CD4-positive, alpha-beta T cell treated with Interleukin-17A for 1 hour (primary cell): ENCODE measurements at places on chromosomes 7 and 10.
A peak's percentile ranks its signal among the peaks of the same experiment; 100 is the strongest.

DNA sequence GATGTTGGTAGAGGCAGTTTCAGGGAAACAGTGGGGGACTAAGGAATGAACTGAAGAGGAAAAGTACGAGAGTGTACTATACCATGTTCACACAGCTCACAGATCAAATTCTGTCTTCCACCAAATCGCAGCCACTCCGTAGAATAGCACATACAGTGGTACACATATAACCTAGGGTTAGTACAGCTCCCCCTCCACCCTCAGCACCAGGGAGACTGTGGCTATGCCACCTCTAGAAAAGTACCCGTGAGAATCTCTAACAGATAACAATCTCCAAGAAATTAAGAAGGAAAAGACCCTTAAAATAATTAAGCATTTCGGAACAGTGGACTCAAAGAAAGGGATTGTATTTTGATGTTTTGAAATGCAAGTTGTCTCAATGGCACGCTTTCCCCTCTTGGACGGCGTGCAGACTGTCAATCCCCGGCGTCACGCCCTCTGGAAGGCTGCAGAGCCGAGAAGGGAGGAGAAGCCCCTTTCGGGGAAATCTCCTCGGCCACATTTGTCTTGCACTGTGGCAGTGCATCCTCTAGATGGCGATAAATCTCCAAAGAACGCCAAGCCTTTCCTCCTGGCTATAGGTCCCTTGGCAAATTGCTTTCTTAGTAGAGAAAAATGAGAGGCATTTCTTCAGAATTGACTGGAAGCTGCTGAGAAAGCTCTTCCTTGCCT, 345.0 kb downstream of the REEP3 start:
- peak; percentile 40 for DNase-seq

- DNase-seq: no peak
Measured at GRCh38 chr7:91462316-91462715, 198.1 kb downstream of the FZD1 start.

DNA sequence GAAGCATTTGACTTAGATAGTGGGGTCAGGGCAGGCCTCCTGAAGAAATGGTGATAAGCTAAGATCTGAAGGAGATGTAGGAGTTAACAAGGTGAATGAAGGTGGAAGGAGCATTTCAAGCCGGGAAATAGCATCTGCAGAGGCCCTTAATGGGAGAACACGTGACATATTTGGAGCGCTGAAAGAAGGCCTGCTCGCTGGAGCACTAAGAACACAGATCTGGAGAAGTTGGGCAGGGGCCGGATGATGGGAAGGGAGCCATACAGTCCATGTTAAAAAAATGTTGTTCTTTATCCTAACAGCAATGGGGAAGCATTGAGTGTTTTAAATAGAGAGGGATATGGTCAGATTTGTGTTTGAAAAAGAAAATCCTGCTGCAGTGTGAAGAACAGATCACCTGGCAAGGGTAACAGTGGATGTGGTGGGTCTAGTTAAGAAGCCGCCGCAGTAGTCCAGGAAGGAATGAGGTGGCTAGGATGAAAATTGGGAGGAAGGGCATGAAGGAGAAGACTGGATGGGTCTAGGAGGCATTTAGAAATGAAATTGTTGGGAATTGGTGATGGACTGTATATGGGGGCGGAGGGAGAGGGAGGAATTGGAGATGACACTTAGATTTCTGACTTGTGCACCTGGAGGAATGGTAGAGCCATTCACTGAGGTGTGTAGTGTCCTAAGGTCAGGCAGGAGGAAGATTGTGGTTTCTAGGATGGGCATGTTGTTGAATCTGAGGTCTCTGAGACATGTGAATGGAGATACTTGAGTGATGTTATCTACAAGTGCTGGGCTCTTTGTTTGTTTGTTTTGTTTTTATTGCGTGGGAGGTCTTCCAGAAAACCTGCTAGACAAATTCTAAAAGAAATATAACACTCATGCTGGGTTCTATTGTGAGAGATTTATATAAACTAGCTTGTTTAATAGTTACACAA, 58.4 kb downstream of the MET start:
- no peak for DNase-seq

- no peak for DNase-seq
Measured at GRCh38 chr10:132306343-132306685, 1.4 kb downstream of the STK32C start.

- DNase-seq: peak; percentile 97
Measured at GRCh38 chr7:100271716-100272537, 35.6 kb upstream of the SPDYE3 start.

GRCh38 chr7:107937531-107937930, 46.5 kb downstream of the DLD start:
- no peak for DNase-seq

DNA sequence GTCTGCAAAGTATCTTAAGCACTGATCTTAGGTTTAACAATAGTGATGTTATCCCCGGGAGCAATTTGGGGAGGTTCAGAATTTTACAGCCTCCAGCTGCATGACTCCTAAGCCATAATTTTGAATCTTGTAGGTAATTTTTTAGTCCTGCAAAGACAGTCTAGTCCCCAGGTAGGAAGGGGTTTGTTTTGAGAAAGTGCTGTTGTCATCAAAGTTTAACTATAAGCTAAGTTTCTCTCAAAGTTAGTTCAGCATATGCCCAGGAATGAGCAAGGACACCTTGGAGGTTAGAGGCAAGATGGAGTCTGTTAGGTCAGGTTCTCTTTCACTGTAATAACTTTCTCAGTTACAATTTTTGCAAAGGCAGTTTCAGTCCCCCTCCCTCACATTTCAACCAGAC, 79.0 kb upstream of the LRGUK start:
- DNase-seq: no peak

GRCh38 chr7:17168416-17168815, 130.0 kb upstream of the AHR start:
- no peak for DNase-seq

GRCh38 chr10:9291081-9291480, 1236.6 kb downstream of the GATA3 start:
- no peak for DNase-seq

GRCh38 chr7:93897680-93898079, 7.1 kb upstream of the TFPI2 start:
- no peak for DNase-seq

DNA sequence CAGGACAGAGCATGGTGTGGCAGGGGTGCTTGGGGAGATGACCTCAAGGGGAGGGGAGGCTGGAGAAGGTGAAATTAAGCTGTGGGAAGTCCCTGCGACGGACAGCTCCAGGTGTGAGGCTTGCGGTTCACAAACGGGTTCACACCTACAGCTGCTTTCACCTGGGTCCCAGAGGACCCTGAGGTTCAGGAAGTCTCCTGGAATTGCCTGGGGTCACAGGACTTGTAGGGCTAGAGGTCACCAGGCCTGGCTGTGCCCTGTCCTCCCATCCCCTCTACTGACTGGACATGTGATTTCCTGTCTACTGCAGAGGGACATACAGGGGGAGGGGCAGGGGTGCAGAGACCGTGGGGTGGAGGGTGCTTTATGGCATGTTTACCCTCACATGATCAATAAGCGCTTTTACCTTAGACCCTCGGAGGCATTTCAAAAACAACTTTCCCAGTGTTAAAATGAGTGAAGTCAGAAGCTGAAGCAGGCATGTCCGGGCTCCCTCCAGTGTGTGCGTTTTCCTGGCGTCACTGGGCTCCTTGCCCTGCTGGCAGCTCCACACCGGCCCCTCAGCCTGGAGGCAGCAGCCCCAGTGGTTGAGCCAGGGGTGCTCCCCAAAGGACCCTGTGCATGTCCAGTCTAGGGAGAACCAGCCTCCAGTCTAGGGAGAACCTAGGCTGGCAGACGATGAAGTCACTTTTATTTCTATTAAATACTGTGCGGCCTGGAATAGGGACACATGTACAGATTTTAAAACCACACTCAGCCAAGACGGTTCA, 66.6 kb upstream of the IGFBP3 start:
- no peak for DNase-seq

GRCh38 chr10:32149252-32149955, 93.2 kb upstream of the KIF5B start:
- no peak for DNase-seq

DNA sequence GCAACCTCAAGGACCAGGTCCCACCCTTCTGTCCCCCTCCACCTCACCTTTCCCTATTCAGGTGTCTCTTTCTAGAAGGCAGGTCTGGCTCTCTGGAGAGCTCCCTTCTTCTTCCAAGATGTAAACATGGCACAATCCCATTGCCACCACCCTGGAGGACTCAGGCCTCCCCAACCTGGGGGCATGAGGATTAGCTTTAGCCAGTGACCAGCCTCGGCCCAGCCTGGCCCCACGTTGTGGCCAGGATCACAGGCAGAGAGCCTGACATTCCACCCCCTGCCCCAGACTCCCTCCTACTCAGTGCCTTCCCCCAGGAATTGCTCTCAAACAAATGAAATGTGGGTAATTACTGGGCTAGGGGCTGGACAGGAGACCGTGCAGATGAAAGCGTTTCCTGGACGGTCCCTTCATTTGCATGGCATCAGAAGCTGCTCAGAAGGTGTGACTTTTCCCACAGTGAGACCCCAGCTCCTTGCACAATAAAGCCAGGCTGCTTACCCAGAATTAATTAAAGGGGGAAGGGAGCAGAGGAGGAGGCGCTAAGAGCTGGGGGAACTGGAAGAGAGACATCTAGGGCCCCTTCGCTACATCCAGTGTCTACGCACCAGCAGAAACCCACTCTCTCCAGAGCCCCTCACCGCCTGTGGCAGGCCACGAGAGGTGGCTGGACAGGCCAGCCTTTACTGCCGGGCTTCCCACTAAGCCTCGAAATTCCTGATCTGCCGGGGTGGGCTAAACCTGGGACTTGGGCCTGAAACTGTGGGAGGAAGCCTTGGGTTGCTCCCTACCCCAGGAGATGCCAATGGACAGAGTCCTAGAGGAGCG, 7.7 kb downstream of the FGF8 start:
- no peak for DNase-seq

DNA sequence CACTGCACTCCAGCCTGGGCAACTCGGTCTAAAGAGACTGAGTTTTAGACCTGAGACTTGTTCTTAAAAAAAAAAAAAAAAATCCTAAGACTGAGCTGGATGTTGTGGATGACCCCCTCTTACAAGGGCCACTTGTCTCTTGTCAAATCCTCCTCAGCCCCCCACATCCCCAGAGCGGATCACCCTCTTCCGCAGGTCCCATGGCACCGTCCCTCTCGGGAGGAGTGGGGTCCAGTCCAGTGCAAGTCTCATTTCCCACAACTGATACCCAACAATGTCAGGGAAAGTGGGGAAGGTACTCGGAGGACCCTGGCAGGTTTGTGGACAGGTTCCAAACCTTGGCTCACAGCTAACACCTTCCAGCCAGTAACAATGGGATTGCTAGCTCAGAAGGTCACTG, 100.3 kb downstream of the ELFN1 start:
- DNase-seq: no peak

- DNase-seq: no peak
Measured at GRCh38 chr7:21948887-21949540, 3.3 kb upstream of the CDCA7L start.

DNA sequence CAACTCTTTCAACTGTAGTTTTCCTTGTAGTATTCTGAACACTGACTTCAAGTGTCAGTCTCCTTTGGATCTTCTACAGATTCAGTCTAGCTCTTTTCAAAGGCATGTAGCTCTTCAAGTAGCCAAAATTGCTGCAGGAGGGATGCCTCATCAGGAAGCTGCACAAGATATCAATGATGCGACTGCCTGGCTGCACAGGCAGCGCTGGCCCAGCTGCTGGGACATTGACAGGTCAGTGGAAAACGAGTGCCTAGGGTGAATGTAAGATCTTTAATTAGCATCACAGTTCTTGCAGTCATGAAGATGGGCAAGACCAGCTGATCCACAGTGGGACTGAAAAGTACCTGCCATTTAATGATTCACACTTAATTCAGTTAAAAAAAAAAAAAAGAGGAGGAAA, 167.6 kb downstream of the ANK3 start:
- no peak for DNase-seq

DNA sequence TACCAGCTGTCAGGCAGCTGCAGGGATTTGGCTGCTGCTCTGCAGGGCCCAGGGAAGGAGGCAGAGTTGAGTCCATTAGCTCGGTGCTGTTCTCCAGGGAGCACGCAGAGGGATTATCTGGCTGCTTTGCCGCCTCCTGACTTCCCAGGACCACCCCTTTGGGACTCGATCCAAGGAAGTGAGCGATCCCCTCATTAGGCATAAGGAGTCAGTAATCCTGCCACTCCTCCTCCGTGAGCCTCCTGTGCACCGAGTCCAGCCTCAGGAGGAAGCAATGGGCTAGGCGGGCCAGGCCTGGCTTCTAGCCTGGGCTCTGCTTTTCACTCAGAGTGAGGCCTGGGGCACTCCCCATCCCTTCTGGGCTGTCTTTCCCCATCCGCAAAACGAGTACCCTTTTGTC, 417.9 kb downstream of the RPS24 start:
- no peak for DNase-seq

DNA sequence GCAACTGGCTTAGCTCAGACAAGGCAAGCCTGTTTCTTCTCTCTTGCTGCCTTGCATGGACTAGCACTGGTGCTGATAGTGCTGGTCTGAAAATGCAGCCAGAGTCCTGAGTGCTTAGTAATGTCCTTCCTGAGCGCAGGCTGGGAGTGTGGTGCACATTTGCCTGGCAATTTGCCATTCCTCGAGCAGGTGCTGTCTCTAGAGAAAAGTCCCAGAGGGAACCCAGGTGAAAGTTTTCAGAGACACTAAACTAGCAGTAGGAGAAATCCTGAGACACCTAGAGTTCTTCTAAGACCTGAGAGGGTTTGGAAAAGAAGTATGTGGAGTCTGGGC, 1.9 kb downstream of the SFTPD start:
- DNase-seq: no peak

DNA sequence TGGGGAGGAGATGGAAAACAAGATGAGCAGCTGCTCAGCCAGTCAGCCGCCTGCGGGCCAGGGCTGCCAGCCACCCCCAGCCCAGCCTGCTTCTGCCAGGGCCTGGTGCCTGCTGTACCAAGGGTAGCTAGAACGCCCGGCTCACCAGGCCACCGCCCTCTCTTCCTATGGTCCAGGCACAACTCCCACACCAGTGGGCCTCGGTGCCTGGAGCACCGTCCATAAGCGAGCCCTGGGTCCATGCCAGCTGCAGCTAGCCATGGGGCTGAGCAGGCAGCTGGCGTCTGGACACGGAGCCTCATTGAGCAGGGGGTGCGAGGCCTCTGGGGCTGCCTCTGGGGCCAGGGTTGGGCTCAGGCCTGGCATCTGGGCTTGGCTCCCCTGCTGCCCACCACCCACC, 8.5 kb upstream of the RABGEF1 start:
- no peak for DNase-seq

GRCh38 chr7:128265906-128266300, 24.8 kb downstream of the LEP start:
- no peak for DNase-seq

GRCh38 chr7:133428876-133429275, 176.0 kb downstream of the EXOC4 start:
- DNase-seq: no peak

DNA sequence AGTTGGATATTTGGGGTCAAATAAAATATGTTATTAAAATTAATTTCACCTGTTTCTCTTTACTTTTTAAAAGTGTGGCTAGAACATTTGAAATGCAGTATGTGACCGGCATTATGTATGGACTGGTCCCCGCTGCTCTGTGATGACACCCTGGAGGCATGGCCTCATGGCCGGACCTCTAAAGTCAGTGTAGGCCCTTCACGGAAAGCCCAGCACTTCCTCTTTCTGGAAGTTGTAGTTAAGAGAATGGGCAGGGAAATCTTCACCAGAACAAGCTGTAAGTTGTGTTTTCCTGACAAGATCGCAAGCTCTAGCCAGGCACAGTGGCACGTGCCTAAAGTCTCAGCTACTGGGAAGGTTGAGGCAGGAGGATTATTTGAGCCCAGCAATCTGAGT, 38.3 kb upstream of the SRGN start:
- DNase-seq: no peak

- no peak for DNase-seq
Measured at GRCh38 chr10:11845113-11845512, 22.0 kb downstream of the PROSER2 start.
